Activated T-cell treated with anti-CD3 and anti-CD28 coated beads, Interleukin-2, amount 50 U/mL, for 48 hours (primary cell): ENCODE measurements at places on chromosomes 7 and 10.

DNA sequence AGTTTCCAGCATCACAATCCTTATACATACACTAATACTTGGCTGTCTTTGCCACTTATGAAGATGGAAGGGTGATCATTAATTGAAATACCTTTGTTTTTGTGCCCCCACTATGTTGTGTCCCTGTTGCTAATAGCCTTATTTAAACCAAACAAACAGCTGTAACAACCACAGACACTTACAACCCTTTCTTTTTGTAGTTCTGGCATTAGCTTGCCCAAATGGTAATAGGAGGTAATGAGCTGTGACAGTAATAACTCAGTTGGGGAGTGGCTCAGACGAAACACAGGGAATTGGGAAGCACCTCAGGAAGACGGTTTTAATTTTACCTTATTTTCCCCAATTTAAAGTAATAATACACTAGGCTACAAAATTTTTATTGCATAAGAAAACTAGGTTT lies 83.4 kb downstream of the MDFIC start:
- DNase-seq, result no peak

- DNase-seq, result no peak
Observed at GRCh38 chr10:8908013-8908412, 853.5 kb downstream of the GATA3 start.

DNA sequence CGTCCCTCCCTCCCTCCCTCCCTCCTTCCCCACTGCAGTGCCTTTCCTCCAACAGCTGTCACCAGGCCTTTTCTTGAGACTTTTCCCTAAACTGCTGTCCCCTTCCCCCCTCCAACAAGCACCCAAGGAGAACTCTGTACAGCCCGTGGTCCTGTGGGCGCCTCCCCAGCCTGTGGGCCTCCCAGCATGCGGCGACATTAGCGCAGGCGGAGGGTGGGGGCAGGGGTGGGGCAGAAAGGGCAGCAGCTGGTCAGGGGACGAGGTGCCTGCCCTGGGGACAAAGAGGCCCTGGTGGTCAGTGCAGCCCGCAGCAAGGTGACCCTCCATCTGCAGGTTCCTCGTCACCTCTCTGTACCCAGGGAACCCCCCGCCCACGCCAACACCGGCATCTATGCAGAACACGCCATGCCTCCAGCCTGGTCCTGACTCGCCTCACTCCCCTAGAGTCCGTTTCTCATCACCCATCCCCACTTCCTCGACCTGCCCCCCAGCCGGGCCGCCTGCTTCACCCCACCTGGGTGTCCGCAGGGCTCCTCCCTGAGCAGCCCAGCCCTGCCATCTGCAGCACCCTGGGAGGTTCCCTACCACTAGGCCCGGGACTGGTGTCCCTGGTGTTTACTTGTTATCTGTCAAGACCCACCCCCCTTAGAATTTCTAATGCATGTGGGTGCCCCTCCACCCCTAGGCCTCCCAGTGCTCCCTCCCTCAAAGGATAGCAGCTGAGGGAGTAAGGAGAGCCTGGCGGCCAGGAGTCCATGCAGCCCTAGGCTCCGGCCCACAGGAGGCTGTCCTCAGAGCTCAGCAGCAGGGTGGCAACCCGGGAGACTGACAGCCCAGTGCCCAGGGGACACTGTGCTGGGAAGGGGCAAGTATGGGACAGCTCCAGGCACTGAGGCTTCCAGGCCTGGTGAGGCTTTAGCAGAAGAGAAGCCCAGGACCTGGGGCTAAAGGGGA lies 147.8 kb downstream of the ARHGAP22 start:
- DNase-seq, result no peak

GRCh38 chr10:110853921-110854605 lies 17.7 kb upstream of the PDCD4 start:
- no peak for DNase-seq

- DNase-seq, result no peak
Observed at GRCh38 chr7:157406971-157407370, 70.2 kb downstream of the DNAJB6 start.

- DNase-seq, result no peak
Observed at GRCh38 chr10:97596101-97597082, 6.9 kb downstream of the C10orf62 start.

DNA sequence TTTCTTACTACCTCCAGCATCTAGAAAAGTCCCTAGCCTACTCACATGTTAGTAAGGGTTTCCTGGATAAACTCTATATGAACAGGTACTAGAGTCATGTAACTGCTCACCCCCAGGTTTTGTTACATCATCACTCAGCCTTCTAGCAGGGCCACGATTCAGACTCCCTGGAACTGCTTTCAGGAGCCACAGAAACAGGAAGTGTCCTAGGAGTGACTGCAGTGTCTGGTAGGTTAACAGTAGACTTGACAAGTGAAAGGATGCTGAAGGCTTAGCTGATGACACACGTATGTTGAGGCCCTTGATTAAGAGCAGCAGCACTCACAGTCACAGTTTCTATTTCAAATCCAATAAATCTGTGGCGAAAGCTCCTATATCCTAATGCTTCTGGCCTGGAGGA lies 101.2 kb downstream of the DNMBP start:
- no peak for DNase-seq

- DNase-seq, result no peak
Observed at GRCh38 chr7:16619979-16620408, 25.6 kb downstream of the ANKMY2 start.

GRCh38 chr10:120514035-120514620 lies 57.1 kb downstream of the PLPP4 start:
- peak; percentile 18 for DNase-seq

DNA sequence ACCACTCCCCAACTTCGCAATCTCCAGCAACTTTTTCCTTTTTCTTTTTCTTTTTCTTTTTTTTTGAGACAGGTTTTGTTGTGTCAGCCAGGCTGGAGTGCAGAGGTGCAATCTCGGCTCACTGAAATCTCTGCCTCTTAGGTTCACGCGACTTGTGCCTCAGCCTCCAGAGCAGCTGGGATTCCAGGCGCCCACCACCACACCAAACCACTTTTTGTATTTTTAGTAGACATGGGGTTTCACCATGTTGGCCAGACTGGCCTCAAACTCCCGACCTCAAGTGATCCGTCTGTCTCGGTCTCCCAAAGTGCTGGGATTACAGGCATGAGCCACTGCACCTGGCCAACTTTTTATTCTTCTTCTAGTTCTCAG lies 55.0 kb downstream of the KIAA1549 start:
- no peak for DNase-seq

DNA sequence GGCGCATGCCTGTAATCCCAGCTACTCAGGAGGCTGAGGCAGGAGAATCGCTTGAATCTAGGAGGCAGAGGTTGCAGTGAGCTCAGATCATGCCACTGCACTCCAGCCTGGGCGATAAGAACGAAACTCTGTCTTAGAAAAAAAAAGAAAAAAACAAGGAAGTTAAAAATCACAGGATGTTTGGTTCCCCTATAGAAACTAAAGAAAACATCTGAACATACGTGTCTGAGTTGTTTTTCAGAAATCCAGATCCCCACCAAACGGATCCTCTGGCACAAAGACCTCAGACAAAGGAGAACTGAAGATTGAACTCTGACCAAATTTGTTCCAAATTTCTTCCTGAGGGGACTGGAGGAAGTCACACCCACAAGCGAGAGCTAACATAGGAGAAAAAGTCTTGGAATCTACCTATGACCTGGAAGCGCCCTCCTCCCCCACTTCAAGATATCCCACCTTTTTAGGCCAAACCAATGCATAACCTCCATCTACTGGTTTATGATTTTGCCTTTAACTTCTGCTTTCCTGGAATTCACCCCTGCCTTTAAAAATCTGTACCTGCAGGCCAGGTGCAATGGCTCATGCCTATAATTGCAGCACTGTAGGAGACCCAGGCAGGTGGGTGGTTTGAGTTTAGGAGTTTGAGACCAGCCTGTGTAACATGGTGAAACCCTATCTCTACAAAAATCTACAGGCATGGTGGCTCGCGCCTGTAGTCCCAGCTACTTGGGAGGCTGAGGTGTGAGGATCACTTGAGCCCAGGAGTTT lies 19.7 kb upstream of the SIRT1 start:
- no peak for DNase-seq

DNA sequence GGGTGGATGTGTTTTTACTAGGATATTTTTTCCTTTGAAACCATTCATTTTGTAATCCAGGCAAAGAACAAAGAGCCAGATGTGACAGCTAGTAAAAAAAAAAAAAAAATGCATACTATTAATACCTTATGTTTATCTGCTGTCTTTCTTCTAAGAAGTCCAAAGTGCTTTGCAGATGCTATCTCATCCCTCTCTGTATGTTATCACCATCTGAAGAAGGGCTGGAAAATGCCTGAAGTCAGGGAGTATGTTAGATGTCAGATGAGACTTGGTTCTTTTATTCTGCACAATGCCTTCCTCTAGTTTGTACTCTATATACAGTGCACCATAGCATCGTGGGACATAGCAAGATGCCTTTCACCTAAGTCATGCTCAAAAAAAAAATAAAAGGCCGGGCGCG lies 10.4 kb upstream of the CAMK1D start:
- no peak for DNase-seq

DNA sequence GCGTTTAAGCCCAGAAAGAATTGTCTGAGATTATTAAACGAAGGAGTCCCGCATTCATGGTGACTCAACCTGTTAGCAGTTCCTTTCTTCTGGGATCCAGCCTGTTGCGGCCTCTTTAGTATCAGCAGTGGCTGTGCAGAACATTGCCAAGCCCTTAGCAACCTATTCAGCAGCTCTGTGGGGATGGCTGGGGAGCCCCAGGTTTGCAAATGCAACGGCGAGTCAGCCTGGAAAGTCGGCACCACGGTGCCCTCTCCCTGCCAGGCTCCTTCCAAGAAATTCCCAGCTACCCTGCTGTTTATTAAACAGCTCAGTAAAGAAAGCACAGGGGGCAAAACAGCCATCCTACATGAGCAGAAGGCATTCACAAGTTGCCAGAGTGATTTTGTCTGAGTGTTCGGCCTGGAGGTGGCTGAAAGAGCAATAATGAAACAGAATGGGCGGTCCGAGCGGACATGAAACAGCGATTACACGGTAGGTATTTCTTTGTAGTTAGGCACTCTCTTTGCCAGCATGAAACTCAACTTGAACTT lies 198.3 kb downstream of the BAMBI start:
- DNase-seq, result no peak

DNA sequence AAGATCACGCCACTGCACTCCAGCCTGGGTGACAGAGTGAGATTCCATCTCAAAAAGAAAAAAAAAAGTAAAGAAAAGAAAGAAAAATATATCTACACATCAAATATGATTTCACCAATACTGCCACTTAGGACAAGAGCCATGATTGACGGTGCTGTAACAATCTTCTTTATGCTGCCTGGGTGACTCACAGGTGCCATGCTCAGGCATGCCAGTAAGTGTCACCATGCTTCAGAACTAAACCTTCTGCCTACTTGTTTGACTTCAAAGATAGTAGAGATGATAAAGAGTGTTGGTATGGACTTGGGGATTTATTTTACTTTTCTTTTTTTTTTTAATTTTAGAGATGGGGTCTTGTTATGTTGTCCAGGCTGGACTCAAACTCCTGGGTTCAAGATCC lies 33.6 kb upstream of the DNMBP start:
- DNase-seq, result no peak

GRCh38 chr7:24834128-24834798 lies 77.0 kb upstream of the GSDME start:
- DNase-seq, result no peak

DNA sequence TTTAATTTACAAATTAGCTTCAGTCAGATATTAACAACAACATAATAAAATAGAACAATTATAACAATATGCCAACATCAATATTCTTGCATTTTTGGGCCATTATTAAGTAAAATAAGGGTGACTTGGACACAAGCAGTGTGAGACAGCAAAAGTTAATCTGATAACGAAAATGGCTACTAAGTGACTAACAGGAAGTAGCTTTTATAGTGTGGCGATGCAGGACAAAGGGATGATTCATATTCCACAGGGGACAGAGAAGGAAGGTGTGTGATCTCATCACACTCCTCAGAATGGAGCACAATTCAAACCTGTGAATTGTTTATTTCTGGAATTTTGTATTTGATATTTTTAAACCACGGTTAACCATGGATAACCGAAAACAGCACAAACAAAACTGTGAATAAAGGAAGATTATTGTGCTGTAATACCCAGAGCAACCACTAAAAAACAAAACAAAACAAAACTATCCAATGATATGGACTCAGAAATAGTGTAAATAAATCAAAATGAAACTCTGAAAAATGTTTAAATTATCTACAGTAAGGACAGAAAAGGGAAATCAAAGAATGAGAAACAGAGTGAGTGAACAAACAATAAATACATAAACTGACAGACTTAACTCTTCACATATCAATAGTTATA lies 66.9 kb upstream of the TFEC start:
- no peak for DNase-seq

DNA sequence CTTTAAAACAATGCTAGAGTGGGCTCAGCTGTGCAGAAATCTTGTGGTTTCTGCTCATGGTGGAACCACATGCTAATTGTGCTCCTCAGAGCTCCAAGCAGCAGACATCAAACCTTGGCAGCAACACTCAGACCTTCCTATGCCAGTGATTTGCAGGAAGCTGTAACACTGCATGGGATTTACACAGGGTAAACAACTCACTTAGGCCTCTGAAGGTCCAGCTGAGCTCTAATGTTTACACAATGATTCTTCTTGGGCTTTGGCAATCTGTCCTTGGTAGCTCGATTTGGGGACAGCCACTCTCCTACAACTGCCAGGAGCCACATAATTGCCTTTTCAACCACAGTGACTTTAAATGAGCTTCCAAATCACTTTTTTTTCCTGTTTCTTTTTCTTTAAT lies 97.7 kb upstream of the PDLIM1 start:
- no peak for DNase-seq

DNA sequence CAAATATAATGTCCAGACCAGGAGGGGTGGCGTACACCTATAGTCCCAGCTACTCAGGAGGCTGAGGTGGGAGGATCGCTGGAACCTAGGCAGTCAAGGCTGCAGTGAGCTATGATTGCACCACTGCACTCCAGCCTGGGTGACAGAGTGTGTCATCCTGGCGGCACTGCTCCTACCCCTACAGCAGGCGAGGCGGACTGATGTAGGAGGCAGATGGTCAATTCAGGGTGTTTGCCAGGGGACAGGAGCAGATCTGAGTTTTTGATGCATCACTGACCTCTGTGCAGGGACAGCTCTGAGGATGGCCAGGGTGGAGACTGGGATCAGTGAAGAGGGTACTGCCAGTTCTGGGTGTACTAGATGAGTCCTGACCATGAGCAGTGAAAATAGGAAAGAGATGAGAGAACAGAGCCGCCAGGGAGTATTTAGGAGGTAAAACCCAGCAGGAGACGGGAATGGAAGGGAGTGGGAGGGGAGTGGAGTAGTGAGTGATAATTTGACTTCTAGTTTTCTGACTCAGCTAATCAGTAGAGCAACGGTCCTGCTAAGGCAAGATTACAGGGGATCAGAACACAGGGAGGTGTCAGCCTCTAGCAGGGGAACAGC lies 75.3 kb downstream of the HIP1 start:
- no peak for DNase-seq

- no peak for DNase-seq
Observed at GRCh38 chr7:77765906-77766800, 32.1 kb downstream of the TMEM60 start.

- no peak for DNase-seq
Observed at GRCh38 chr7:106773228-106773627, 91.9 kb upstream of the PIK3CG start.

GRCh38 chr10:114304571-114305421 lies 65.7 kb downstream of the VWA2 start:
- DNase-seq, result peak; percentile 70

- no peak for DNase-seq
Observed at GRCh38 chr7:66060796-66061195, 14.8 kb upstream of the ASL start.

- no peak for DNase-seq
Observed at GRCh38 chr10:33189363-33189762, 145.1 kb downstream of the NRP1 start.
